ENCODE measurements at places on chromosomes 3 and 15.

DNA sequence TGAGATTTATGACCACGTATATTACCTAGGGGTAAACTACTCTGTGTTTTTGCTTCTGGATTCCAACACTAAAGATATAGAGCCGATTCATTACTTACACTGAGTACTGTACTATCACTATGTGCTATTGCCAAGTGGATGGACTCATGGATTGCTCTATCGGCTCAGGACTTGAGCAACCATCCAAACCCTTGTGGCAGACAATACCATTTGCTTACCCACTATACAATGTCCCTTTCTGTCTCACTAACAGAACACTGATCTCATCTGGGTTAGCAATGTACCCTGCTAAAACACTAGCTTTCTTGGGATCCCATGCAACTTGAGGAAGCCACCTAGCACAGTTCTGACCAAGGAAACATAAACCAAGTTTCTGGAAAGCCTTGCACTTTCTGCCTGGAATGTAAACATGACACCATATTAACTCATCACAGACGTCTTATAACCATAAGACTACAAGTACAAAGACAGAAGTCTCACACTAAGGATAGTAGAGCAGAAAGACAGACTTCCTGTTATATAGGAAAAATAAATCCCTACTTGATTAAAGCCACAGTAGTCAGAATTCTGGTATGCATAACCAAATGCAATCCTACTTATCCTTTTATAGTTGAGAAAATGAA is 38.6 kb downstream of the HACD2 start:
- H3K27ac ChIP-seq = no peak overlapping the region
- no peaks in the 10 kb centered on the region for H3K4me1 ChIP-seq
- H3K27me3 ChIP-seq = no peaks in the 10 kb centered on the region
- DNase-seq = no peak

- H3K27ac ChIP-seq = no peak overlapping the region
- peaks cover 6% of the 10 kb centered on the region for H3K4me1 ChIP-seq
- no peak overlapping the region for H3K4me3 ChIP-seq
- H3K36me3 ChIP-seq = no peaks in the 10 kb centered on the region
These were observed 144.6 kb upstream of the TBL1XR1 start for GRCh38 chr3:177341736-177342419.

GRCh38 chr3:131228522-131228921 is 153.1 kb upstream of the NUDT16 start:
- no peaks in the 10 kb centered on the region for H3K4me1 ChIP-seq
- no peak overlapping the region for H3K4me3 ChIP-seq
- DNase-seq = no peak
- no peaks in the 10 kb centered on the region for H3K27me3 ChIP-seq

- H3K4me3 ChIP-seq = no peak overlapping the region
- H3K36me3 ChIP-seq = no peaks in the 10 kb centered on the region
- no peaks in the 10 kb centered on the region for H3K4me1 ChIP-seq
- no peaks in the 10 kb centered on the region for H3K27me3 ChIP-seq
These were observed 276.3 kb upstream of the MCTP2 start for GRCh38 chr15:93954985-93955571.

GRCh38 chr3:24641628-24642027 is 147.0 kb upstream of the THRB start:
- no peaks in the 10 kb centered on the region for H3K27me3 ChIP-seq
- DNase-seq = no peak
- H3K4me1 ChIP-seq = peaks cover 3% of the 10 kb centered on the region
- no peaks in the 10 kb centered on the region for H3K36me3 ChIP-seq

DNA sequence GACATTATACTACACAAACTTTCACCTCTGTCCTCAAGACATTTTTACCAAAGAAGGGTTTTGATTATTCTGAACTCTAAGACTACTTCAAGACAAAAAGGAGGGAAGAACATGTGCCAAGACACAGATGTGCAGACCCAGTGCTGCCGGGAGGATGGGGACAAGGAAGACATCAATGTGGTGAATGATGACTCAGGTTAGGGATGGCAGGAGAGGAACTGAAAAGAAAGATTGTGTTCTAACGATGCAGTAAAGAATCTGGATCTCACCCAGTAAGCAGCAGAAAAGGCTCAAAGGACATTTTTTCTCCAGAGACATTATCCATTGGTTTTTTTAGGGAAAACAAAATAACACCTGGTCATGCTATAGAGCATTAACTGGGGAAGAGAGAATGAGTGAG is 449.9 kb upstream of the NR2F2 start:
- no peaks in the 10 kb centered on the region for H3K27me3 ChIP-seq
- DNase-seq = no peak
- H3K36me3 ChIP-seq = no peaks in the 10 kb centered on the region
- peaks cover 6% of the 10 kb centered on the region for H3K4me1 ChIP-seq
- H3K27ac ChIP-seq = no peak overlapping the region

- H3K36me3 ChIP-seq = no peaks in the 10 kb centered on the region
- H3K4me1 ChIP-seq = no peaks in the 10 kb centered on the region
- no peak overlapping the region for H3K27ac ChIP-seq
- DNase-seq = no peak
These were observed 80.5 kb downstream of the USF3 start for GRCh38 chr3:113615976-113616375.

DNA sequence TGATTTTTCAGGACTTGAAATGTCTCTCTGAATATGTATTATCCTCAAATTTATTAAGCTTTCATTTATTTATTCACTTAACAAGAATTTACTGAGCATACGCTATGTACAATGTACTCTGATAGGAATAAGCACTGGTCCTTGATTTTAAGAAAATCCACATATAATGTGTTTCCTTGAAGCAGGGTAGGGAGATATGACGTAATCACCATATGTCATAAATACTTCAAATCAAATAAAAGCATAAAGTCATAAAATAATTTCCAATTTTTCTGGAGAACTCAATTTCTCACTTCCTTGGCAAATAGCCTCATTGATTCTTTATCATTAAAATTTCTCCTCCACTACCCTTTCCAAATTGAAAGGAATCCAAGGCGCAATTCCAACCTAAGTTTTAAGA is 177.8 kb upstream of the GAP43 start:
- no peak overlapping the region for H3K27ac ChIP-seq
- DNase-seq = no peak
- no peaks in the 10 kb centered on the region for H3K36me3 ChIP-seq
- H3K4me3 ChIP-seq = no peak overlapping the region
- no peaks in the 10 kb centered on the region for H3K4me1 ChIP-seq

DNA sequence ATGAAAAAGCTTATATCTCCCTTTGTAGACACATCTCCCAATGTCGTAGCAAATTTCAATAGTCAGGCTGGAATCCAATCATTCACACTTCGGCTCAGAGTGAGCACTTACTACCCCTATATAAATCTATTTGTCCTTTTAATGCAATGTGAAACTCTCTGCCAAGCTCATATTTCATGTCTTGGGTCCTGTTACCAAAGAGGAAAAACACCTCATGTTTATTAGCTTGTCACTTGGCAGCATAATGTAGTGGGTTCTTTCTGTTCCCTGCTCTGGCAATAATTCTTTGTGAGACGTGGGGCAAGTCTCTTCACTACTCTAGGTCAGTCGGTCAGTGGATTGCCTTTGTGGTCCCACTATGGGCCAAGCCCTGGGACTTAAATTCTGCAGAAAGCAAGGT is 107.1 kb downstream of the SRGAP3 start:
- H3K27ac ChIP-seq = no peak overlapping the region
- no peak for DNase-seq
- H3K4me3 ChIP-seq = no peak overlapping the region
- no peaks in the 10 kb centered on the region for H3K4me1 ChIP-seq
- H3K36me3 ChIP-seq = peaks cover 4% of the 10 kb centered on the region
- H3K27me3 ChIP-seq = no peaks in the 10 kb centered on the region

GRCh38 chr15:57436166-57436565 is 59.9 kb downstream of the CGNL1 start:
- no peak overlapping the region for H3K27ac ChIP-seq
- H3K4me3 ChIP-seq = no peak overlapping the region
- peaks cover 13% of the 10 kb centered on the region for H3K36me3 ChIP-seq
- H3K27me3 ChIP-seq = no peaks in the 10 kb centered on the region
- no peaks in the 10 kb centered on the region for H3K4me1 ChIP-seq
- no peak for DNase-seq

DNA sequence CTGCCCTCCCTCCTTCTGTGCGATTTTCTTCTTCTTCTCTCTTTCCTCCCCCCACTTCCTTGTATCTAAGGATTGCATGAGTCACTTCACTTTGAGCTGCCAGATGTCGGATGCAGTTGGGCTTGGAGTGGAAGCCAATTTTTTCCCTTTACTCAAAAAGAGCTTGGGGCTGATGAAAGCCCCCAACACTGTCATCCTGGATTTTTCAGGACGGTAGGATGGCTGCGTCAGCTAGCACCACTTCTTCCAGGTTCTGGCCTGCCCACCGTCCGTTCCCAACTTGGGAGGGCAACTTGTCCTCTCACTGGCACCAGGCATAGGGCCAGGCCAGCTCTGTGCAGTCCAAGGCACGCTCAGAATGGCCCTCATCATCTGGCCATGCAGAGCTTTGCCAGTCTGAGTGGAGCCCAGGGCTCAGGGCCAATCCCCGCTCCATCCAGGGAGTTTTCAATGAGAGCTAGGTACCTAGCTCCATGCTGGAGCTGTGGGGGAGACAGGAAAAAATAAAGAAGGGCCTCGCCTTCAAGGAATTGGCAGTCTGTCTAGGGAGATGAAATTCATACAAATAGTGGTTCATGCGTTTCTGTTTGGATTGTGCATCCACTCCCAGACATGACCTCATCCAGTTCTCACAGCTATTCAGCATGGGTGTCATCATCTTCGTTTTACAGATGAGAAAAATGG is 47.7 kb upstream of the INSYN1 start:
- DNase-seq = no peak
- no peak overlapping the region for H3K4me3 ChIP-seq

GRCh38 chr3:52724511-52724910 is 18.6 kb downstream of the SPCS1 start:
- DNase-seq = no peak
- no peaks in the 10 kb centered on the region for H3K27me3 ChIP-seq
